ENCODE measurements at places on chromosomes 5 and 9. TPM values are rescaled to one million over a fixed set of nuclear protein-coding genes. Genes with fewer than 3 reads are reported as not detected.

EIF4EBP3 gene
- 16.6 TPM for total RNA-seq

AGXT2 gene
- not detected for total RNA-seq

SPATA31E1 gene
- not detected for total RNA-seq

DNA sequence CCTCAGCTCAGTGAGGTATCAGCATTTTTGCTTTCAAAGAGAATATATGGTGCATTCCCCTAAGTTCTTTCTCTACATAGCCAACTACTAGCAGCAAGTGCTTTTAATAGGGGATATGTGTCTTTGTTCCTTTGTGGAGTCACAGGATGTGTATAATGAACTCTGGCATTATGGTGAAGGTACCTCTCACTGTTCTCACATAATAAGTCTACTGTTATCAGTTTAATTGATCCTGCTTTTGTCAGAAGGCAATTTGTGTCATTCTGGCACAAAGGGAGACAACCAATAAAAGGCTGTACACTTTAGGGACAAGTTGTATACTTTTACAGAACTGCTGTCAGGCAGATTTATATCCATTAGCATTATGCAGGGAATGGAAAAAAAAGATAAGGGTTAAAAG is 531.4 kb upstream of the RIOK2 start:
- no peaks in the 10 kb centered on the region for H3K36me3 ChIP-seq
- H3K27me3 ChIP-seq: no peaks in the 10 kb centered on the region
- H3K27ac ChIP-seq: no peak overlapping the region
- DNase-seq: no peak
- no peak overlapping the region for H3K4me3 ChIP-seq

DNA sequence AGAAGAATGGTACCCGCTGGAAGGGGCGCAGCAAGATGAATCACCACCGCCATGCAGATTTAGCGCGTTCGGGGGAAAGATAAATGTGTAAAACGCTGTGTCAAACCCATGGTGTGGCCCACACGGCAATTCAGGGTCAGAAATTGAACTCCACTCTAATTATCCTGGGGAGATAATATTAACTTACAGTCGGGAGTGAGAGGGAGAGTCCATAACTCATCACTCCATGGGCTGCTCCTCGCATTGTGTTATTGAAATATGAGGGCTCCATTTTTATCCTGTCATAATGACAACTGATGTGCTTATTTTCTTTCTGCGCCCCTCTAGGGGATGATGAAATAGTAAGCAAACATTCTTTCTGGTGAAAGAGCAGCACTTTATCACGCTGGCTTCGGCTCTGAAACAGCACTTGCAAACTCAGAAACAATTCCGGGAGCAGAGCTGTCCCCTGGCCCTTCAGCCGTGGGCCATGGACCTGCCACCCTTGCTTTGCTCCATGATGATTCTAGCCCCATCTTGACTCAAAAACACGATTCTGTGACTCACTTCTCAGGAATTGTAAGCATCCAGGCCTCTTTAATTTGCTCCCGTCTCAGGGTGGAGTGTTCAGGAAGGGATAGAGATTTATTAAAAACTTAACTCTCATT is 431.6 kb downstream of the IRX1 start:
- no peaks in the 10 kb centered on the region for H3K36me3 ChIP-seq
- H3K4me1 ChIP-seq: no peaks in the 10 kb centered on the region
- H3K27ac ChIP-seq: no peak overlapping the region
- no peak overlapping the region for H3K4me3 ChIP-seq
- no peak for DNase-seq

- H3K27ac ChIP-seq: no peak overlapping the region
- H3K36me3 ChIP-seq: no peaks in the 10 kb centered on the region
- no peaks in the 10 kb centered on the region for H3K27me3 ChIP-seq
Measured at GRCh38 chr5:35374584-35374983, 144.3 kb upstream of the PRLR start.

DNA sequence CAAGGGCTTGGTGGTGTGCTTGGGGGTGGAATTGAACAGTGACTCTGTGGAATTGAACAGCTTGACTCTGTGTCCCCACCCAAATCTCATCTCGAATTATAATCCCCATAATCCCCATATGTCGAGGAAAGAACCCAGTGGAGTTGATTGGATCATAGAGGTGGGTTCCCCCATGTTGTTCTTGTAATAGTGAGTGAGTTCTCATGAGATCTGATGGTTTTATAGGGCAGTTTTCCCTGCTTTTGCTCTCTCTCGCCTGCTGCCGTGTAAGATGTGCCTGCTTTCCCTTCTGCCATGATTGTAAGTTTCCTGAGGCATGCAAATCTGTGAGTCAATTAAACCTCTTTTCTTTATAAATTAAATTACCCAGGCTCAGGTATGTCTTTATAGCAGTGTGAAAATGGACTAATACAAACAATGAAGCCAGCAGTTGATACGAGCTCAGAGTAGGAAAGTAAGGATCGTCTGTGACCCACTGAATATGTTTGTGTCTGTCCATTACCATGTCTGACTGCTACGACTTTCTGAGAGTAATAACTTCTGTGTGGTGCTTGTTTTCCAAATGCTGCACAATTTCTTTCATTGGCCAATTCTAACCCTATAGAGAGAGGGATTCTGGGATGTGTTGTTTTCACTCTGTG is 17.9 kb upstream of the RICTOR start:
- H3K4me1 ChIP-seq: peaks cover 4% of the 10 kb centered on the region
- H3K27me3 ChIP-seq: peaks cover 16% of the 10 kb centered on the region
- no peak overlapping the region for H3K27ac ChIP-seq
- no peak overlapping the region for H3K4me3 ChIP-seq
- DNase-seq: no peak

Measured in activated CD4-positive, alpha-beta memory T cell treated with anti-CD3 and anti-CD28 coated beads for 36 hours (primary cell).